ENCODE measurements at places on chromosomes 3 and 15.
A peak's percentile ranks its signal among the peaks of the same experiment; 100 is the strongest.

DNA sequence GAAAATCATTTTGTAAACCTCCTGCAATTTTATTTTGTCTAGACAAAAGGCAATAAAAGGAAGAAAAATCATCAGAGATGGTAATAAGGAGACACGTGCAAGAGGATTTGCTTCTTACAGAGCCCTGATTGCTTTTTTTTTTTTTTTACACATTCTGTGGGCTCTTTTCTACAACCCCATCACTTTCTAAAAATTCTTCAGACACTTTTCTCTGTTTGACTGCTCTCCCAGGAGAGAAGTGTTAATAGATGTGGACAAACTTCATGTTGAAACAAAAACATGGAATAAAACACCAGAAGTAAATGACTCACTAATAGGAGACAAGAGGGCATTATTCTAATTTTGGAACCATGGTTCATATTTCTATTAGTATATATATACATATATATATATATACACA, 114.4 kb upstream of the TPRG1 start:
- ATAC-seq: no peak

- ATAC-seq: peak; percentile 40
Measured at GRCh38 chr15:24675332-24676144, at the start of gene NPAP1. TSS of gene NPAP1 (plus strand) at chr15:24675775. CDS start at chr15:24675868, 93 bp downstream.

GRCh38 chr15:63093486-63094205, 28.0 kb upstream of the LACTB start:
- ATAC-seq: peak; percentile 82

DNA sequence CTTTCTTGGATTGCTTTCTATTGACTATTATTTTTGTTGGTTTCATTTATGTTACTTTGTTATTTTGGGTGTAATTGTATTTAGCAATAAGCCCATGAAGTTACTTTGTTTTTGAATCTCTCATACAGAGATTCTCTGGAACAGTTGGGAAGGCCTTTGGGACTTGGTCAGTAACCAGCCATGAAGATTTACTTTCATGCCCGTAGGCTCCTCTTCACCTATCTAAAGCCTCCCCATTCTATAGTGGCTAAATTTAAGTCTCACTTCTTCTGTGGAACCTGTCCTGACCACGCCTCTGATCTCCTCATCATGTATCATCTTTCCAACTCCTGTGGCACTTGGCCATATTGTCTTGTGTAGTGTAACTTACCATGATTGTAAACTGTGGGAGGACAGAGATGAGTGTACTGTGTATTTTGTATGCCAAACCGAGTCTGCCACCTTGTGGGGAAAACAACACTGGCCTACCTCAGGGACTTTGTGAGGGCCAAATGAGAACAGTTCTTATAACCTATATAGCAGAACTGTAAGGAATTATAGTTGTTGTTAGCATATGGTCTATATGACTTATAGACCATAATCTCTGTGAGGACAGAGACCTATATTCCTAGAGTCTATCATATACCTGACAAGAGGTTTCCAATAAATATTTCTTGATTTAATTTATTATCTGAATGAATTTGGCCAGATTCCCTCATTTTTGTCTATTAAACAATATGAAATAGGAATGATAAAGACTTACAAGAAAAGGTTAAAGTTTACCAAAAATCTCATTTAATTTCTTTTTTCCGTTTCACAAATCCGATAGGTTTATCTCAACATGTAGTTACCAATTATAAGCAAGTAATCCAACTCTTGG, 75.0 kb downstream of the STARD9 start:
- peak; percentile 87 for ATAC-seq

DNA sequence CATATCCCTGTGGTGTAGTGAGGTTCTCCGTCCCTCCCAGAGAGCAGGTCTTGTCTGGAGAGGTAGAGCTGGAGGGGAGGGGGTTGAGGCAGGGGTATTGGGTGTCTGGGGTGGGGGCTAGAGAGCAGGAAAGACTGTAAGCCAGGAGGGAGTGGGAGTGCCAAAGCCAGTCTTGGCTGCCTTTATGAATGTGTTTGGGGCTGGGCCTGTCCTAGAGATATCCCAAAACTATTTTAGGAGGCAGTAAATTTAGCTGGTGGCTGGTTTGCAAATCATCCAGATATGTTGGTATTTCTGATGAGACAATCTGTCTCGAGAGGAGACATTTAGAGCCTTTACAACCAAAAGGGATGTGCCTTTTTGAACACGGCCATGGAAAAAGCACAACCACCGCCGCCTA, 166.6 kb downstream of the TLE3 start:
- ATAC-seq: no peak

- ATAC-seq: no peak
Measured at GRCh38 chr3:176615826-176616225, 581.5 kb downstream of the TBL1XR1 start.

DNA sequence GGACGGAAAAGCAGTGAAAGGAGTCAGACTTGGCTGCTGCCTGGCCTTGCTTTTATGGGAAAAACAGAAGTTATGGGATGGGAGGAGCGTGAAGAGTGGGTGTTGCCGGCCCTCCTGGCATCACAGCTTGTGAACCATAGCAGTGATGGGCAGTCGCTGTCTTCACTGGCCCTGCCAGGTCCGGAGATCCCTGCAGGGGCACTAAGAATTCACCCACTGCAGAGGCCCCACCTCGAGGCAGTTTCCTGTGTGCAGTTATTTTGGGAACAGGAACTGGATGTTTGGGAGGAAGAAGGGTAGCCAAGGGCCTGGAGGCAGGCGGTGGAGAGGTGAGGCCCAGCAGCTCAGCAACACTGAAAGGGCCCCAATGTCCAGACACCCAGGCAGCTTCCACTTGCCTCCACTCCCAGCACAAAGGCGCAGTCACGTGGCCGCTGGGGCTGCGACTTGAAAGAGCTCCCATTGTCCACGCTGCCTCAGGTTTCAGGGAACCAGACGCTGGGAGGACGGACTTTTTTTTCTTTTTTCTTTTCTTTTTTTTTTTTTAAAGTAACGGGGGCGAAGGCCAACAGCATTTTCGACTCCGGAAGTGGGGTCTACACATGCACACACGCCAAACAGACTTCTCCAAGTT, 255.6 kb downstream of the ZNF621 start:
- no peak for ATAC-seq

DNA sequence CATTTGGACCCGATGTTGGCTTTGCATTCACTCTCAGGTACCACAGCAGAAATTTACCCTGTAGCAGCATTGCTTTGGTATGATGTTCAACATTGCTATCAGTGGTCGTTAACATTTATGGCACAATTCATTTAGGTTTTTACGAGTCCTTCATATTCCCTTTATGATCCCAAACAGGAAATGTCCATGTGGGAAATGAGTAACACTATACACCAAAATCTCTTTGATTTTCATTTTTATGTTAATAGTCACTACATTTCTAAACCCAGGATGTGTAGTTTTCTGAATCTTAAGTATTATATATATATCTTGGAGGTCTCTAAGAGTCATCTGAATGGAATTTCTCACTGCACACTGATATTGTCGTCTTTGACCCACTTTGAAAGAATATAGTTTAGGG, 78.5 kb upstream of the RBMS3 start:
- ATAC-seq: no peak

- no peak for ATAC-seq
Measured at GRCh38 chr15:56917652-56918045, 795 bp upstream of the TCF12 start.

- ATAC-seq: peak; percentile 83
Measured at GRCh38 chr3:18740631-18741583, 315.8 kb upstream of the SATB1 start.

DNA sequence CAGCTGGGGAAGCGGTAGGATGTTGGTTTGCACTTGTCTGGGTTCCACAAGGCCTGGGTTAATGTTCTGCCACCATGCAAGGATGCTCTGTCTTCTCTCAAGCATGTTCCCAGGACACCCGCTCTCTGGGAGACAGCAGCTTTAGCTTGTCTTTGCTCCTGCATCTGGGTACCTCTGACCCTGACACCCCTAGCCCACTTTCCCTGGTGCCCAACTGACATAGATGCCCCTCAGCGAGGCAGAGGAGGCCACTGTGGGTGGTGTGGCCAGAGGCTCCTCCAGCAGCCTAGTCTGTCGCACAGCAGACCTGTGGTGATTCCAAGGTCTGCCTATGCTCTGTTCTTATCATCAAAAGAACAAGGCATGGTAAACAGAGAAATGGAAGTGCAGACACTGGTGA, 83.6 kb upstream of the ALDH1L1 start:
- no peak for ATAC-seq

- ATAC-seq: no peak
Measured at GRCh38 chr15:46778876-46779275, 938.4 kb upstream of the SEMA6D start.

GRCh38 chr15:91535856-91536500, 317.5 kb upstream of the SLCO3A1 start:
- no peak for ATAC-seq

DNA sequence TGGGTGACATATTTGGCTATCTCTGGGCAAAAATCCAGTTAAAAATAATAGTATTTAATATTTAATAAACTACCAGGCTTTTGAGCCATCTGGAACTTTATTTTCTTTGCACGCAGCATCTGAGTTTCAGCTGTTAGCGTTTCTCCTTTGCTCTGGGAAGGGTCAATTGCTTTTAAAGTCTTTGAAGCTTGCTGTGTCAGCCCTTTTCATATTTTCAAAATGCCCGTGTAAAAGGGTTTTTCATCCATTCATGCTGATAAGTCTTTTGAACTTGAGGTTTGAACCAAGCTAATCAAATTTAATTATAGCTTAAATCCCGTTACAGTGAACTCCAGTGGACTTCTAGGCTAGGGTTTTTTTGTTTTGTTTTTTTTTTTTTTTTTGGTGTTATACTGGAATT, 79.1 kb downstream of the SLC25A26 start:
- ATAC-seq: no peak

DNA sequence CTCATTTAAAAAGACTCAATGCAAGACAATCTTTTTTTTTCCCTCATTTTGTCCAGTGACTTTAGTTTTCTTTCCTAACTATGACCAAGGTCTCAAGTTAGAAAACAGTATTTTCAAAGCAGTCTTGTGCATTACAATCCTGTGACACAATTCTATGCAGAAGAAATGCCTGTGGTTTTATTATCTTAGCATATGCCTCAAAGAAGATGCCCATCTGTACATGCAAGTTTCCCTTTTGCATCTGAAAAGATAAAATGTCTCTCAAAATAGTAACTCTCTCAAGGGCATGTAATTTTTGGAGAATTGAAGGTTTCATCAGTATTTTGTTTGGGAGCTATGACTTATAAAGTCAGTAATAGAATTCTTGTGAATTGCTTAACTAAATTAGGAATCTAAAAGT, 292.0 kb upstream of the SUCLG2 start:
- ATAC-seq: no peak

DNA sequence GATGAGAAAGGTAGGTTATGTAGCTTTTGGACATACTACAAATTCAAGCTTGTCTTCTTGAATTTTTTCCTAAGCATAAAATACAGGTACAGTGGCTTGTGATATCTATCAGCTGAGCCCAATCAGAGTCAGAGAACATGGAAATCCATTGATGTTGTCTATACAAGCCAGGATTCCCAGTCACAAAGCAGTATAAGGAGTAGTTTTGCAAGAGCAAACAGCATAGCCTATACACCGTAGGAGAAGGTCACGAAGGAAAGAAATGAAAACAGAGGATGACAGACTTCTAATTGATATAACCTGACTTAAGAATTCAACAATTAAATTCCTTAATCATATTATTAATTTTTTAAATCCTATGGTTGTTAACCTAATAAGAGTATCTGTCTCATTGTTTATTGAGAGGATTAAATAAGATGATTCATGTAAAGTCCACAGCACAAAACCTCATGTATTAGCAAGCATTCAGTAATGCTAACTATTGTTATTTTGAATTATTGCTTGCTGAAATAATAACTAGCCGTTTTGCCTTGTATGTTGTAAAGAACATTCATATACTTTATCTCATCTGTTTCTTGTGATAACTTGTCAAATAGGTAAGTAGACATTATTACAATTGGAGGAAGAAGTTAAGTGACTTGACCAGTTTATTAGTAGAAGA, 276.6 kb upstream of the ZPLD1 start:
- no peak for ATAC-seq

- ATAC-seq: peak; percentile 51
Measured at GRCh38 chr3:189071446-189071845, 100.3 kb upstream of the TPRG1 start.

Data from stimulated activated memory B cell treated with anti-CD40 and anti-IgM and Interleukin-4, amounts not matched to agents 10 μg/mL and 1 μg/mL and 100 μg/mL, for 72 hours (primary cell).